Left colon (tissue), 2 donors: ENCODE measurements at places on chromosomes 12 and 14.

GRCh38 chr12:69672195-69672594 is 26.9 kb downstream of the BEST3 start:
- no peak for DNase-seq

DNA sequence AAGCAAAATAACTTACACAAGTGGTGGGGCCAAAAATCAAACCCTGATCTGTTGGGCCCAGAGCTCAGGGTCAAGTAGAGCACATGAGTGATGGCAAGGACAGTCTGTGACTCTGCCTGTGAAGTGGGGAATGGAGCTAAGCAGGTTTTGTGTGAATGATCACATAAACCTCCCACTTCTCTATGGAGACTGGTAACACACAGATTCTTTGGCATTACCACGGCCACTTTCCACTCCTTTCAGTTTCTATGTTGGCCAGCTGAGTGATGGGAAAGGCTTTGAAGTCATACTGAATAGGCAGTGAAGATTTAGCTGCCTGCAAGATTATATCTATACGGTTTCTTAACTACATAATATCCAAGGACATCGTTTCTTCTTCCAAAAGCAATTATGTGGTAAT is 97.9 kb downstream of the ARMH4 start:
- DNase-seq = no peak

DNA sequence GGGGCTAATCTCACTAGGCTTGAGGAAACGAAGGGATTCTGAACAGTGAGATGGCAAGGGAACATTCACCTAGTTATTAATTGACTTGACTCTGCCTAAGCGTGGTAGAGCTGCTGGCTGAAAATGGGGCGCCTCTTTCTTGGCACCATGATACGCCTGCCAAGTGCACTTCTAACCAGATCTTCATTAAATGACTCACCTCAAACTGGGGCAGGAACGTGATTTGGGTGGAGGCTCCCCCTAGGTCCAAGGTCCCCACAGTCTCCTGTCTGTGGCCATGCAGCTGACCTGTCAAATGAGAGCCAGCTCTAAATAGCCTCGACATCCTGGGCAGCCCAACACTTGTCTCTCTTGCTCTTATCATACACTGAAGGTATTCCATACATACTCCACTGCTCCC is 26.0 kb downstream of the COQ6 start:
- no peak for DNase-seq

DNA sequence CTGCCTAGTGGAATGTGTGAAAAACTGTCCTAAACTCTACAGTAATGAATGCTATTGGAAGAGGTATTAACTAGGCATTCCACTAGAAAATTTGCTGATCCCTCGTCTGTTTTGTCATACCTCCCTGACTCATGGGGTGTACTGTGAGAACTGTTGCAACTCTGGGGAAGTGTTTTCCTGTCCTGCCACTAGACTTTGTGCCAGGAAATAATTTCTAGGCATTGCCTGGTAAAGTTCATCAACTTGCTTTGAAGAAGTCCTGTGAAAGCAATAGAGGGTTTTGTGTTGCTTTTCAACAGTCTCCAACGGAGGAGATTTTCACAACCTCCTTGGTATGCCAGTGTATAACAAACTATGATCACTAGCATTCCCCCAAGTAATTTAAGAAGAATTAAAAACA is 139.9 kb downstream of the AKAP6 start:
- DNase-seq = no peak

GRCh38 chr14:74550071-74550470 is 56.5 kb downstream of the ISCA2 start:
- no peak for DNase-seq

- no peak for DNase-seq
These were observed 844 bp downstream of the GLTP start for GRCh38 chr12:109879351-109880042.

GRCh38 chr12:124660851-124661250 is 93.4 kb upstream of the NCOR2 start:
- DNase-seq = no peak

- peak; percentile 71 for DNase-seq
These were observed 19.0 kb upstream of the RNASE12 start for GRCh38 chr14:20610002-20610765.

GRCh38 chr14:74493343-74494261 is at the start of gene ISCA2:
Gene ISCA2, plus strand, starts transcription at chr14:74493765. Its CDS starts 10 bp downstream, at chr14:74493775.
- peak; percentile 100 for DNase-seq

GRCh38 chr12:52871291-52872039 is 22.7 kb upstream of the KRT78 start:
- peak; percentile 61 for DNase-seq

GRCh38 chr14:44369401-44370123 is 137.5 kb downstream of the FSCB start:
- DNase-seq = no peak

- DNase-seq = peak; percentile 94
These were observed 24.0 kb upstream of the TMED10 start for GRCh38 chr14:75200451-75200850.

GRCh38 chr12:10584415-10584814 is 29.0 kb downstream of the MAGOHB start:
- no peak for DNase-seq

GRCh38 chr14:66395300-66395699 is 90.9 kb upstream of the CCDC196 start:
- DNase-seq = no peak

DNA sequence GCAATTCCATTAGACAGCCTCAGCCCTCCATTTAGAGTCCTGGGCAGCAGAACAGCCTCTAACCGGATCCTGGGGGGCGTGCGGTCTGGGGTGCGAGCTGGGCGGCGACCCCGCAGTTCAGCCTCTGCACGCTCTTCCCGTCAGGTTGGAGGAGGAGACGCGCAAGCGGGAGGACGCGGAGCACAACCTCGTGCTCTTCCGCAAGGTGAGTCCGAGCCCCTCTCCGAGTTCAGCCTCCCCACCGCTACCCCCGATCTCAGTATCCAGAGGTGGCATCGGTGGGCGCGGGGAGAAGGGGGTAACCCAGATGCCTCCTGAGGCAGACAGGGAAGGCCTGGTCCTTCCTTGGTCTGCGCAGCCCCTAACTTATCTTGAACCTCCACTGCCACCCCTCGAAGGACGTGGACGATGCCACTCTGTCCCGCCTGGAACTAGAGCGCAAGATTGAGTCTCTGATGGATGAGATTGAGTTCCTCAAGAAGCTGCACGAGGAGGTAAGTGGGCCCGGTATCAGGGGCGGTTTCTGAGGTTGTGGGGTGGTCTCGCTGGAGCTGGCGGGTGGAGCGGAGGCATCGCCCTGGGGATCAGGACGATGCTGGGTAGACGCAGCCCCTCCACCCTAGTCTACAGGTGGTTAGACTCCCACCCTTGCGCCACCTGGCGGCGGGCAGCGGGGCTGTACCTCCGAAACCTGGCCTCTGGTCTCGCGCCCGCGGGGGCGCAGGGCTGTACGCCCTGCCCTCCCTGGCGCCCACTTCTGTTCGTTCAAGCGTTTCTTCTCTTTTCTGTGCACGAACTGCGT is 1.3 kb downstream of the PRPH start:
- DNase-seq = peak; percentile 39

- DNase-seq = no peak
These were observed 19.2 kb downstream of the XRCC3 start for GRCh38 chr14:103696070-103696402.

GRCh38 chr14:72253503-72253902 is 321.3 kb downstream of the RGS6 start:
- DNase-seq = no peak

DNA sequence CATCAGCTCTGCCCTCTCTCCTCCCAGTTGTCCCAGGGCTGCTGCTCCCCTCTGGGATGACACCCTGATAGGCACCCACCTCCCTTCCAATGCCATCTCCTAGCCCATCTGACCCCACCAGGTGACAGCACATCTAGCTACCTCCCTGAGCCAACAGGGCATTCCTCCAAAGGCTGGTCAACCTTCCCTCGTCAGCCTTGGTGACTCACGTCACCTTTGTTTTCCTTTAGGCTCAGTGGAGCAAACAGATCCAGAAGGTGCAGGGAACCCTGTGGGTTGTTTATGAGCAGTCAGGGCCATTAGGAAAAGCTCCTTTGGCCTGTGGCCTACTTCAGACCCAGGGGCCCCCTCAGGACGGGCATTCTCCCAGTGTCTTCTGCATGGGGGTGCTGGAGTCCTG is 32.4 kb downstream of the PIGH start:
- no peak for DNase-seq

DNA sequence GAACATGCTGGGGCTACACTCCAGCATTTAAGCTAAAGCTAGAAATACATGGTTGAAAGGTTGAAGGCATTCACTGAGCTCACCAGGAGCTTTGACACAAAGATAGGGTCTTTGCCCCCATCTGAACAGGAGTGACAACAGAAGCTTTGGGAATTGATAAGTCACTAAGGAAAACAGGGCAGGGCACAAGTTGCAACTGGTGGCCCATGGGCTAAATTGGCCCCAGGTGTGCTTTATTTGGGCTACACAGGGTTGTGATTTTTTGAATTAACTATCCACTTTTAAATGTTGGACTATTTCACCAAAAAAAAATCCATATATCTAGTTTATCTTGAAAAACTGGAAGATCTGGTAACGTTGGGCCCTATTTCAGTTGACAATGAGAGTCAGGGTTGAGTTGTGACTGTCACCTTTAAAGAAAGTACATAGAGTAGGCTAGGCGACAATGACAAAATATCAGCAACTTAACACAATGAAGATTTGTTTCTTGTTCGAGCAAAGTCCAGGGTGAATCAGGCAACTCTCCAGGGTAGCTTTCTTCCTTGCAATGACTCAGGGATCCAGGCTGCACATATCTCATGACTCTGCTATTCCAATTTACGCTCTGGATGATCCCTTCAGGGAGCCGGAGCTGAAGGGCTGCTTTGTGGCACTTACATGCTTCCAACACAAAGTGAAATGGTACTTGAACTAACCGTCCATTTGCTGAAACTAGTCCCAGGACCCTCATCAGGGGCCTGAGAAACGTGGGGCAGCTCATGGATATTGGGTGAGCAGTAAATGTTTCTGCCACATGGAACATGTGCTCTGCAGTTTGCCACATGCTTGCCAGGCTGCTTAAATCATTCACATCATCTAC is 13.3 kb upstream of the EIF4B start:
- DNase-seq = peak; percentile 70

GRCh38 chr14:71415404-71415690 is 508.1 kb downstream of the PCNX1 start:
- DNase-seq = no peak
